ENCODE measurements at places on chromosomes 13 and 19. TPM values are rescaled to one million over a fixed set of nuclear protein-coding genes. Genes with fewer than 3 reads are reported as not detected.

Gene SIGLEC6
- 0.86 TPM for total RNA-seq

DNA sequence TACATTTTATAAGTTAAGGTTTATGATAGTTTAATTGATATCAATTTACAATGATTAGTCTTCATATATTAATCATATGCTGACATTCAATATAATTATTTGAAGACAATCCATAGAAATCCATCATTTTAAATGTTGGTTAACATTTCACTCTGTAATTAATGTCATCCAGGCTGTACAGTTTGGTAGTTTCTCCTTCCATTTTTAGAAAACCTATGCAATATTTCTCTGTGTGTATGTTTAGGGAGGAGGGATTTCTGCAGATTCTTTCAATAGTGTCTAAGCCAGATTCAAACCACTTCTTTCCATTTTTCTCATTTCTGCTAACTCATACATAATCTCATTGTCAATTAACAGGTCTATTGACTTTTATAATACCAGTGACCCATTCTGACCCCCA lies 1159.0 kb upstream of the ATXN8OS start:
- no peak for DNase-seq

GRCh38 chr19:40312533-40312932 lies 27.4 kb upstream of the AKT2 start:
- DNase-seq = peak; percentile 26

- no peak for DNase-seq
Observed at GRCh38 chr13:77574096-77574495, 38.6 kb downstream of the SCEL start.

DNA sequence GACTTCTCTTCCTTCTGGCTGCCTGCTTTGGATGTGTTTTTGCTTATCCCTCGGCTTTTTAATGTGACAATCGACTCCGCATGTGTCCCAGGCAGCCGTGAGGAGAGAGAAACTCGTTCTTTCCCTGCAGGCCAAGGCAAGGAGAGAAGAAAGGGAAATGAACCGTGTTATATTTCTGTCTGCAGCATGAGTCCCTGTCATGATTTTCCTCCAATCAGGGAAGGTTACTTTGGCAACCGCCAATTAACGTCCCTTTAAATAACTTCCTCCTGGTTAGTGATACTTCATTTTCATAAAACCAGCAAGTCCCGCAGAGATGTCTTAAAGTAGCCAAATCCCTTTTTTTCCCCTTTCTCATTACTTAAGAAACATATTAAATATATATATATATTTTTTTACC lies 42.6 kb downstream of the RFC3 start:
- DNase-seq = no peak

GRCh38 chr13:112204346-112205327 lies 137.7 kb downstream of the SOX1 start:
- DNase-seq = no peak

GRCh38 chr19:8900421-8900820 lies 68.2 kb downstream of the MBD3L1 start:
- DNase-seq = no peak
